ENCODE measurements at places on chromosomes 2 and 18.

DNA sequence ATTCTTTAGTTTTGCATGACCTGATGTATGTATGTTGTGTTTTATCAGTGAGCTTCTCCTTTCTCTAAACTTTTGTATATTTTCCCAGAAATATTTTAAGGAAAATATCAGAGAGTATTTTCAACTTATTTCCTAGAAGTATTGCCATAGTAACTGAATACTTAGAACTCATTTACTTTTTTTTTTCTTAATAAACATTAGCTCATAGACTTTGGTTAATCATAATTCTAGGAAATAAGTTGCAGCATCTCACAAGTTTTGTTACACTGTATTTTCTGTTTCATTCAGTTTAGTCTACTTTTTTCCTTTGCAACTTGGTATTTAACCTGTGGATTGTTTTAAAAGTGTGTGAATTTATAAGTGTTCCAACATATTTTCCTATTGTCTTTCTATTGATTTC, 27.5 kb downstream of the SMCHD1 start:
- DNase-seq: no peak

DNA sequence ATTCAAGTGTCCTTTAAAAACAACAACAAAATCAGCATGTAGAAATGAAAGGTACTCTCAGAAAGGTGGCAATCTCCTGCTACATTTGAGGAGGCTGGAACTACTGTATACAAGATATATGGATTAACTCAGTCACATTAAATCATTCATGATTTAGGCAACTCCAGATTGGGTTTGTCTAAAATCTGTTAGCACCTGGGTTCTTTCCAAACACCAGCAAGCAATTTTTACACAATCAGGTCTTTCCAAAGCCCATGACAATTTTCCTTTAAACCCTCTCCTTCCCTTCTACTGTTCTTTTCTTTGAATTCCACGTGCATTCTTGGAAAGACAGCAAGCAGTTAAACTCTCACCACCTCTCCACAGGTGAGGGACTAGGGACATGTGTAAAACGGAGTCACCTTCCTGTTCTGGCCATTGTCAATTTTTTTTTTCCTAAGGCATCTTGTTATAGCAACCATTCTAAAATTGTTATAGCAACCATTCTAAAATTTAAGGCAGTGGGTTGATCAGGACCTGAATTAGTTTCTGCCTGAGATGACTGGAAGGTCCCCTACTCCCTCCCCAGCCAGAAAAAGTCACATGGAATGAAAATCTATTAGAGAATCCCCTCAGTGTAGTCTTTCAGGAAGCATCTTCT, 113.9 kb downstream of the ANKRD44 start:
- no peak for DNase-seq

- no peak for DNase-seq
Observed at GRCh38 chr2:225270053-225270452, 129.5 kb upstream of the NYAP2 start.

DNA sequence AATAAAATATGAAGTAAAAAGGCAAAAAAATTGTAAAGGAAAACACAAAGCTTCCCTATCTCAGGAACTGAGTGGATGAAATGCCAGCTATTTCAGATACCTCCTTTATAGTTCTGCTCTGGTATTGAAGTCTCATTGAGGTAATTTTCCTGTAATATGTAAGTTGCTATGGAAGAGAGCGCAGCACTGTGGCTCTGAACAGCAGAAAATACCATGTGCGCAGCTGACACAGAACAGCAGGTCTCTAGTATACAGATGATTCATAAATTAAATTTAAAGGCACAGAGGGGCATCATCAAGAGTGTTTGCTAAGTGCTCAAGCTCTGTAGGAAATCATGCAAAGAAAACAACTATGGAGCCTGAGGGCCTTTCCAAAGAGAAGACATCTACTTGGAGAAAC, 315.3 kb upstream of the CDH7 start:
- DNase-seq: no peak

GRCh38 chr18:53165770-53166169, 825.8 kb downstream of the DCC start:
- DNase-seq: no peak

GRCh38 chr18:49464718-49465598, 4.5 kb upstream of the DYM start:
- DNase-seq: no peak

GRCh38 chr2:52054824-52055223, 1022.9 kb upstream of the NRXN1 start:
- no peak for DNase-seq

- no peak for DNase-seq
Observed at GRCh38 chr2:60408207-60408606, 145.2 kb downstream of the BCL11A start.

DNA sequence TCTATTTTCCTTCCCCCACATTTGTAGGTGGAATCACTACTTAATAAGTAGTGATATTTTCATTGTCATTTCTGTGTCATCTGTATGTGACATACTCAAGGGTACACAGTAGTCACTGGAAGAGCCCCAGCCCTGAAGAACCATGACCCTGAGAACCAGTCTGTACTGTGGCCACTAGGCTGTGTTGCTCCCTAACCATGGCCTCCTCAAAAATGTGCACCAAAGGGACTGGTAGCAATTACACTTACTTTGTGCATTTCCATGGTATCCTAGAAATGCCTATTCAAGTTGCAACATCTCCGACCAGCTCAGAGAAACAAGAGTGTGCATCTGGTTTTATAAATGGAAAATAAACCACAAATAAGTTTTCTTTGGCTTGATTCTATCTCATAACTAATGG, 155.1 kb downstream of the DOCK10 start:
- DNase-seq: no peak

DNA sequence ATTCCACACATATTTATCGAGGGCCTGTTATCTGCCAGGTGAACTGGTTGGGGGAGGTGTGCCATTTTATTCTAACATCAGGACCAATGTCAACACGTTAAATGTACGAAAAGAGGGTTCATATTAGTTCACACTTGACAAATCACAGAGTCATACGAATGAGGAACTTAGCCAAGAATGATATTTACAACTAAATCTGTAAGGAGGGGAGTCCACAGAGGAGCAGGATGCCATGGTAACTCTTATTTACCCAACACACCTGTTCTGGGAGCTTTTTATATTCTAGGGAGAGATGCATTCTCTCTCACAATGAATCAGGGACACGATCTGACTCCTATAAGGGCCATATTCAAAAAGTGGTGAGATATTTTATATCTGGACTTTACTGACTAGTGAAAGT, 144.1 kb downstream of the CDC42EP3 start:
- no peak for DNase-seq
